CMK (cell line): ENCODE measurements at places on chromosomes 3 and 15.
A peak's percentile ranks its signal among the peaks of the same experiment; 100 is the strongest.

DNA sequence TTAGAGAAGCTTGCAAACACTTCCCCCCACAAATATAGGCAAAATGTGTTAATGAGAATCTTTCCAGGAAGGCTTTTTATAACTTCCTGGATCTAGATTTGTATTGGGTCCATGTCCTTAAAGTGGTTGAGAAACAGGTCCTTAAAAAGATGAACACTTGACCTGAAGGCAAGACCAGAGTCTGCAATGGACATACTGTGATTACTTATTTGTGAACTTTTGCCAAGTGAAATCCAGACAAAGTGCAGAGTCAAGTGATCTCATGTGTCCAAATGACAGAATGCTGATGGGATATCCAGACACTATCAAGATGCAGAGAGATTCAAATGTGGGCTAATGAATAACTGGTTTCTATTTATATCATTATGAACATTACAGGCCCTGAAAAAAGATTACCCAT, 43.8 kb downstream of the FRMD4B start:
- DNase-seq: no peak

GRCh38 chr15:25374143-25374542, 64.7 kb downstream of the UBE3A start:
- no peak for DNase-seq

GRCh38 chr3:53084310-53085001, 38.6 kb upstream of the SFMBT1 start:
- no peak for DNase-seq

GRCh38 chr15:52427804-52428203, 100.9 kb downstream of the MYO5A start:
- no peak for DNase-seq

GRCh38 chr3:102400766-102401165, 34.0 kb upstream of the ZPLD1 start:
- DNase-seq: no peak

- DNase-seq: no peak
Observed at GRCh38 chr15:65571971-65572370, 39.0 kb downstream of the INTS14 start.

- DNase-seq: no peak
Observed at GRCh38 chr15:66651913-66652642, 50.0 kb upstream of the SMAD6 start.

- DNase-seq: no peak
Observed at GRCh38 chr15:58467722-58468423, 36.1 kb downstream of the LIPC start.

DNA sequence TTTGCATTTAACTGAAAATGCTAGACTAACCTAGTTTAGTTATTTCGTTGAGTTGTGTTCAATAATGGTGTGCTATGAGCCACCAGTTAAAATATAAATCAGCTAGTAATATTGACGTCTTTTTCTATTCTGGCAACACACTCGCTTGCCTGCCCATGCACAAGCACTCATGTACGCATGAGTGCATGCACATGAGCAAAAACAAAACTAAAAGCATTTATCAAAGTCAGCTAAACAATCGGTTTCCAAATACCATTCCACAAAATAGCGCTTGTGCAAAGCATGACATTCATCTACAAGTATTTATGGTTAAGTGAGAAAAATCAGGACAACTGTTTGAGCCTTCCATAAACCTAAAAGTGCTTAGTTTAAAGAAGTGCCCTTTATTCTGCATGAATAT, 13.1 kb upstream of the SAMMSON start:
- no peak for DNase-seq

GRCh38 chr3:168988853-168989252, 674.7 kb downstream of the MECOM start:
- DNase-seq: no peak

DNA sequence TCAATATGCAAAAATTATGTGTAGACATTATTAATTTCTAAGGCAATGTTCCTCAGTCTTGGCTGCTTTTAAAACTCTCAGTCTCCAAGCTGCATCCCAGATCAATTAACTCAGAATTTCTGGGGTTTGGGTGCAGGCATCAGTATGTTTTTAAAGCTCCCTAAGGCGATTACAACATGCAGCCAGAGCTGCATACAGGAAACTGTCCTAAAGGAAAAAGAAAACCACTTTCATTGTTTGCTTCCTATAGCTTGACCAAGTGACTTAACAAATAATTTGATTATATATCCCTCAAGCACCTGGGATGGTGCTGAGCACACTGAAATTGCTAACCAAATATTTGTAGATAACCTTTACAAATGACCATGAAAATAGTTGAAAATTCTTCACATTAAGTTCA, 194.7 kb downstream of the DTWD1 start:
- DNase-seq: no peak

DNA sequence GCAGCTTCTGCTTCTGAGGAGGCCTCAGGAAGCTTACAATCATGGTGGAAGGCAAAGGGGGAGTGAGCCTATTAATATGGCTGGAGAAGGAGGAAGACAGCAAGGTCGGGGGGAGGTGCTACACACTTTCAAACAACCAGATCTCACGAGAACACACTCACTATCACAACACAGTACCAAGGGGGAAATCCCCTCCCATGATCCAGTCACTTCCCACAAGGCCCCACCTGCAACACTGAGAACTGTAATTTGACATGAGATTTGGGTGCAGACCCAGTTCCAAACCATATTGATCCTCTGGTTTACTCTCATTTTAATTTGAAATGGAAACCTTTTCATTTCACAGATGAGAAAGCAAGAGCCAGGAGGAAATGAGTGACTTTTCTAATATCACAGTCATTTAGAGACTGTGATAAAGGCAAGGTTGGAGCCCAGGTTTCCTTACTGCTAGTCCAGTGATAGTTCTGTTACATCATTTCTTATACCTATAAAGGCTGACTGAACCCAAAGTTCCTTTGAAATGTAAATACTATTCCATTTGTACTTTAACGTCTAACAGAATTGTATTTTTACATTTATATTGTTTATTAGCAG, 105.8 kb upstream of the GAP43 start:
- no peak for DNase-seq

- no peak for DNase-seq
Observed at GRCh38 chr3:128908951-128909350, 29.5 kb downstream of the ACAD9 start.

DNA sequence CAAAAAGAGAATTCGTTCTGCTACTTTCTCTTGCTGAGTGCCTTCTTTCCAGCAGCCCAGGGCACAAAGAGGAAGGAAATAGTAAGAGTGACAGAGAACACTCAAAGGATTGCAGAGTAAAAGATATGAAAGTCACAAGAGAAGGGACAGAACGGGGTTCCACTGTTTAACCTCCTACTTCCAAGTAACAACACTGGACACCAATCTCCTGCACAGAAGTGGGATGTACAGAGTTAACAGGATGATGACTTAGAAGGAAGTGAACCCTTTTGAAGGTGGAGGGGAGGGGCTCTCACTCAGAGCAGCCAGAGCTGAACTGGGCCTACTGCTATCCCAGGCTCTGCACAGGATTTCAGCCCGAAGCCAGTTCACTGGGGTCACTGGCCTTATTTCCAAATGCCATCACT, 130.1 kb upstream of the PRICKLE2 start:
- DNase-seq: no peak

DNA sequence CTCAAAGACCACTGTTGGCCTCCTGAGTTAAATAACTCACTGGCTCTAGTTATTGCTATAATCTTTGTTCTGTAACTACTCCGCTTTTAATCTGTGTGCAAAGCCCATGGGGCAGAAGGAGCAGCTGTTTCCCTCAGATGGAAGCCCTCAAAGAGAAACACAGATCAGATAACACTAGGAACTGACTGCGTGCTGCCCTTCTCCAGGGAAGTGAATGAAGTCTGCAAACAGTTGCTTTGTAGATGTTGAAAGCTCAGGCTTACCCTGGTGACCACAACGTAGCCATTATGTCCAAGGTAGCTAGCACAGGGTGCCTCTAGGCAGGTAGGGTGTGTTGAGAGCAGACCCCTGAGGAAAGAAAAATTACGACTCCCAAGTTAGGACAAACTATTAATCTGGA, 152.3 kb upstream of the STAC start:
- DNase-seq: peak; percentile 66

- no peak for DNase-seq
Observed at GRCh38 chr3:195811756-195812155, at the start of gene MUC4. Gene MUC4, minus strand, starts transcription at chr3:195811929. Its CDS starts 112 bp downstream, at chr3:195811817.
